ENCODE measurements at places on chromosomes 6 and 20.
A peak's percentile ranks its signal among the peaks of the same experiment; 100 is the strongest.

GRCh38 chr20:62607366-62608217 lies 34.7 kb upstream of the SLCO4A1 start:
- DNase-seq = no peak

GRCh38 chr6:21522797-21523456 lies 70.6 kb upstream of the SOX4 start:
- DNase-seq = peak; percentile 48

DNA sequence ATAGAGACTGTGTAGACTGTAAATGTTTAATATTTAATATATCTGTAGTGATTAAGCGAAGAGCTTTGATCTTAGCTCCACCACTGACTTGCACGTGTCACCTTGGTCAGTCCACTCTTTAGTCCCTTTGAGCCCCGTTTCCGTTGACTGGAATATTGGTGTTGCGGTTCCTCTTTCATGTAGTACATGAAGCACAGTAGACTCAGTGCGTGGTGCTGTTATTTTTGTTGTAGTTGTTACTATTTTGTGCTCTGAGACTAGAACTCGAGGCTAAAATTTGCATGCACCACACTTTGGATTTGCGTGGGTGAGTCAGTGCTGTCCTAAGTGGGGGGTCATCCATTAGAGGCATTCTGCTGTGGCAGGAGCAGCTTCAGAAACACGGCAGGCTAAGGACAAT lies 291.4 kb downstream of the QKI start:
- no peak for DNase-seq

DNA sequence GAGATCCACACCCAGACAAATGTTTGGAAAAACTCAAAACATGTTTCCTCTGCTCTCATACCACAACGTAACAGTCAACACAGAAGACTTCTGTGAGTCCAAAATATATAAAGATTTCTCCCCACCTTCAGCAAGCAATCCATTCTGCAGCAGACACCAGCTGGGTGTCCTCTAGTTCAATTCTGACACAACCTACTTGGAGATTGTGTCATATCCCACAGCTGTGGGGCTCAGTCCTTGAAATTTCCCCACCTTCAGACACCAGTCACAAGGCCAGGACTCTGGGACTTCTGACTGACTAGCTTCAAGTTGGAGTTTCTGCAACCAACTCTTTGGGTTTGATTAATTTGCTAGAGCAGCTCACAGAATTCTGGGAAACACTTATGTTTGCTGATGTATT lies 244.8 kb upstream of the CDYL start:
- DNase-seq = no peak

- DNase-seq = no peak
Observed at GRCh38 chr20:58908221-58908620, 55.7 kb downstream of the GNAS start.

- no peak for DNase-seq
Observed at GRCh38 chr6:158777510-158777909, 41.7 kb downstream of the EZR start.

- DNase-seq = peak; percentile 72
Observed at GRCh38 chr6:39892490-39893129, 41.7 kb downstream of the MOCS1 start.

- DNase-seq = no peak
Observed at GRCh38 chr6:87558446-87558845, 31.3 kb downstream of the RARS2 start.

DNA sequence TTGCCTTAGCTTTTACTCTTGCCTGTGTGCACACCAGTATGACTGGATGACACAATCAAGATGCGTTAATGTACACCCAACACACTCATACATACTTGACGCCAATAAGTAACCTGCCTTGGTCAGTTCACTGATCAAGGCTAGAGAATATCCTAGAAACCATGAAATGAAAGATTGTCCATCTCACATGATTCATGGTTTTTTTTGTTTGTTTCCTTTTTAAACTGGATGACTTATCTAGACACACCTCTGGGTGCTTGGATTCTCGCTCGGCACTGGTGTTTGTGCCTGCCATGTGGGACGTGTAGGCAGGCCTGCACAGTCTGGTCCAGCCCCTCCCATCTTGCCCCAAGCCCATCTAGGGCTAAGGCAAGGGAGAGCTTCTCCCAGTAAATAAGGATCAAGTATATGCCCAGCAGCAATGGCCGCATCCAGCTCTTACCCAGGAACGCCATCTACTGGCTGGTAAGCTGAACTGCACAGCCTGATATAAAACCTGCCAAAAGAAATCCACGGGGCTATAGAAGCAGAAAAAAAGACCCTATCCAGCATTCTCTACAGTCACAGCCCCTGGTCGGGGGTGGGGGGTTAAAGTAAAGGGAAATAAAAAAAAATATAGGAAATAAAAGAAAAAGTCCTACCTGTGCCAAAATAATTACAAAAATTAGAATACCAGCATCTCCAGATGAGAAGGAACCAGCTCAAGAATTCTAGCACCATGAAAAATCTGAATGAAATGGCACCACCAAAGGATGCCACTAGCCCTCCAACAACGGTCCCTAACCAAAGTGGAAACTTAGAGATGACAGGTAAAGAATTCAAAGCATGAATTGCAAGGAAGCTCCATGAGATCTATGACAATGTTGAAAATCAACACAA lies 73.3 kb downstream of the OTOR start:
- DNase-seq = peak; percentile 62

DNA sequence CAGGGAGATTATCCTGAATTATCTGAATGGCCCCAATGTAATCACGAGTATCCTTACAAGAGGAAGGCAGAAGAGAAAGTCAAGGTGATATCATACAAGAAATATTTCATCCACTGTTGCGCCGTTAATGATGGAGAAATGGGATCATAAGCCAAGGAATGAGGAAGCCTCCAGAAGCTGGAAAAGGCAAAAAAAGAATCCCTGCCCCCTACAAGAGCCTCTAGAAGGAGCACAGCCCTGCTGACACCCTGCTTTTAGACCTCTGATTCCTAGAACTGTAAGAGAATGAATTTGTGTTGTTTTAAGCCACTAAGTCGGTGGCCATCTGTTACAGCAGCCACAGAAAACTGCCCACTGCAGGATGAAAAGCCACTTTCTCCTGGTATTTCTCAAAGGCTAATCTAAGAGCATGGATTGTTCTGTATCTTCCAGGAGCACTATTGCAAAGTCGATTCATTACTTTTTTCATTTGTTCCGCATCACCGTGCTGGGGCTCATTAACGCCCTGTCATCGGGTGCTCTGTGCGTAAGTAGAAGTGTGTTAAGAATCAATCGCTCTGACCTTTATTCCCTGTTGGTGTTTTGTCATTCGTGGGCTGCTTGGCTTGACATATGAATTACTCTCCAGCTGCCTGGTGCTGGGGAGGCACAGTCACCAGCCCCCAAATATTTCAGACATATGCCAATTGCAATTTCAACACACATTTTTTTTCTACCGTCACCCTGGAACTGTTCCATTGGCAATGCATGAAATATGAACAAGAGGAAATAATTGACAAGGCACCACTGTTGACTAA lies 117.0 kb downstream of the PCSK2 start:
- DNase-seq = no peak

- DNase-seq = no peak
Observed at GRCh38 chr6:33739571-33739970, 7.1 kb downstream of the IP6K3 start.

DNA sequence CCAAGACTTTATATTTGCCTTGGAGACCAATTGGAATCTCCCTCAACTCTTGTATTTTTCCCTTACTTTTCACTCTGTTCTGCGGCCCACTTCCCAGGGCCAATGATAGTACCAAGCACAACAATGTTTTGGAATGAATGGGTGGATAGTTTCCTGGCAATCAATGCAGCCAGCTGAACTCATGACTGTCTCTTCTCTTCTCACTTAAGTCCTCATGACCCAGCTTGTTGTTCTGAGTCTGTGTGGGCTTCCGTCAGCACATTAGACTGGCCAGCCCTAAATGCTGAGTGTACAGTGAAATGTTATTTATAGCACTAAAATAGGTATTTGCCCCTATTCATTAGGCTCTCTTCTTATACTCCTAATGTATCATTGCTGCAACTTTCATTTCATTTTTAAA lies 5.6 kb upstream of the MBOAT1 start:
- no peak for DNase-seq

DNA sequence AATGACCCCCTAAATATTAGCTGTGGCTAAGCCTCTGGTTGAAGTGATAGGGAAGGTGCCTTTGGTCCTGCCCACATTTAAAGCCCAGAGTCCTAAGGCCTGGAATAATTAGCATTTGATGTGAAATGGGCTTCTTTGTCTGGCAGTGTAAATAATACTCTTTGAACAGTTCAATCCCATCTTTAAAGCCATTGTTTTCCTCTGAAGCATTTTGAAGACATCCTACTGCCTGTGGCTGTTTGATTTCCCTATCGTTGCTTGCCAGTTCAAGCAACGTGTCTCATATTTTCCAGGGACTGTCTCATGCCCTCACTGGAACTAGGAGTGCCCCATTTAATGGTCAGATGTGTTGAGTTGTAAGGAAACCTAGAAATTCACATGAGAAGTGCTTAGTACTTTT lies 89.3 kb upstream of the BTN3A2 start:
- DNase-seq = no peak

DNA sequence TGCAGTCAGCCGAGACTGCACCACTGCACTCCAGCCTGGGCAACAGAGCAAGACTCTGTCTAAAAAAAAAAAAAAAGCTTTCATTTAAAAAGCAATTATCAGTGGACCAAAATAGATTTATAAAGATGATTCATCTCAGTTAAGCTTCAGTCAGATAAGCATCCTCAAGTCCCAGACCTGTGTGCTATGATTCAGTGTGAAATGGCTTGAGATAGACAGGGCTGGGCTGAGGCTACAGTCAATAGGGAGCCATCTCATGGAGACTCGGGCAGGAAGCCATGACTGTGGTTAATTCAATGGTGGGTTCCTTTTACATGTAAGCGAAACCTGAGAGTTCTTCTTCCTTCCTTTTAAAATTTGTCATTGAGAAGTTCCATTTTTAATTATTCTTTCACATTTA lies 276.0 kb downstream of the TFAP2A start:
- no peak for DNase-seq

GRCh38 chr6:153976921-153977693 lies 61.9 kb upstream of the OPRM1 start:
- DNase-seq = no peak

GRCh38 chr6:119113961-119114360 lies 35.5 kb upstream of the FAM184A start:
- DNase-seq = no peak

- peak; percentile 33 for DNase-seq
Observed at GRCh38 chr6:117906507-117906957, 532 bp upstream of the SLC35F1 start.

GRCh38 chr6:56096946-56097621 lies 150.3 kb downstream of the COL21A1 start:
- no peak for DNase-seq

DNA sequence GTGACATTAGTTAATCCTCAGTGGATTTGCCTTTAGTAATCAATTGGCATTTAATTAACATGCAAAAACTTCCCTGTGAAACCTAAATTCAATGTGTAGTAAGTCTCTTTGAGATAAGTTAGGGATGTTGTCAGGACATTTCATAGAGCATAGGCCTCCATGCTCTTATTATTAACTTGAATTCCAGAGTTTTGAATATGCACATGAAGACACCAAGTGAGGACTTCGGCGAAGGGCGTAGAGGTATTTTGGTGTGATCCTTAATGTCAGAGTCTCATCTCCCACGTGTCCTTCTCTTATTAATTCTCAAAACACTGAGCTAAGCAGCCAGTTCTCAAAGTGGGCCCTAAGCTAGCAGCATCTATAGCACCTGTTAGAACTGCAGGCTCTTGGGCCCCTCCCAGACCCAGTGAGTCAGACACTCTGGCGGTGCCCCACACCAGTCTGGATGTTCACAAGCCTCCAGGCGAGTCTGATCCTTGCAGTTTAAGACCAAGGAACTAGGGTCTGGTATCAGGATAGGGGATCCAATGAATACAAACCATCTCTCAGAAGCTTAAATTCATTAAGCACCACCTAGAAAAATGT lies 292.1 kb downstream of the QKI start:
- no peak for DNase-seq

- no peak for DNase-seq
Observed at GRCh38 chr20:17466641-17467040, 64.5 kb downstream of the BFSP1 start.

GRCh38 chr6:80519811-80520594 lies 413.5 kb downstream of the BCKDHB start:
- no peak for DNase-seq

- DNase-seq = no peak
Observed at GRCh38 chr20:38162149-38162548, 2.9 kb downstream of the TGM2 start.

DNA sequence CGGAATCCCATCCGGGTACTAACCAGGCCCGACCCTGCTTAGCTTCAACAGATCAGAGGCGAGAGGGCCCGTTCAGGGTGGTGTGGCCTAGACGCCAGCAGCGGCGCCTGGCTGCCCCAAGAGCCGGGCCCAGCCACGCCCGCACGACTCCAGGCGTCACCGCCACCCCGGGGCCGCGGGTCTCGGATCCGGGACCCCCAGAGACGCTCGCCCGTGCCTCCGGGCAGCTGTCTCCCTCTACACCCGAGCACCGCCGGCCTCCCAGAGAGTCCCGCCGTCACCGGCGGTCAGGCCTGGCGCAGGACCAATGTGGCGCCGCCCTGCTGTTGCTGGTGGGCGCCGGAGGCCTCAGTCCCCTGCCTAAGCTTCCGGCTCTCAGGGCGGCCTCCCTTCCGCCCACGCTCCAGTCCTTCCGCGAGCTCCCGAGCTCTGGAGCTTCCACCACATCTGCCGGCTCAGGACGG lies 441.2 kb upstream of the DEFB115 start:
- no peak for DNase-seq

DNA sequence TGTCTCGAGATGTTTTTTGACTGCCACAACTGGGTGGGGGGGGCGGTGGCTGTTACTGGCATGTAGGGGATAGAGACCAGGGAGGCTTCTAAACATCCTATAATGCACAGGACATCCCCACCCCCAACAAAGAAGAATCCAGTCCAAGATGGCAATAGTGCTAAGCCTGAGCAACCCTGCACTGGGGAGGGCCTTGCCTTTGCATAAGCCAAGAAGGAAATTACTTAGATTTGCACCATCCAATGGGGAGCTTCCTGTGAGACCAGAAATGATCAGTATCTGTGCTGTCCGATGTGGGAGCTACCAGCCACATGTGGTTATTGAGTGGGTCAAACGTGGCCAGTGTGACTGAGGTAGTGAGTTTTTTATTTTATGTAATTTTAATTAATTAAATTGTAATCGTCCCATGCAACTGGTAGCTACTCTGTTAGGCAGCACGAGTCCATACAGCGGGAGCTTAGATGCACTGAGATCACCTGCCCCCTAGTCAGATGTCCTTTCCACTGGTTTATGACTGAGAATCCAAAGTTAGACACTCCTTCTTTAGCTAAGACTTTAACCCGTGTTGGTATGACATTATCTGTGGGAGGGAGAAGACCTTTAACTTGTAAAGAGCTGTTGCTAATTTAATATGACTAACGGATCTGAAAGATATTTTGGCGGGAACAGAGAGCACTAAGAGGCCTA lies 97.4 kb upstream of the NEDD9 start:
- no peak for DNase-seq
